ENCODE measurements at places on chromosomes 7 and 10. TPM values are rescaled to one million over a fixed set of nuclear protein-coding genes. Genes with fewer than 3 reads are reported as not detected.

- DNase-seq = no peak
- no peak overlapping the region for H3K4me3 ChIP-seq
- no peaks in the 10 kb centered on the region for H3K27me3 ChIP-seq
- no peaks in the 10 kb centered on the region for H3K4me1 ChIP-seq
- H3K36me3 ChIP-seq = no peaks in the 10 kb centered on the region
These were observed 276.4 kb upstream of the COBL start for GRCh38 chr7:51592842-51593599.

The ECHDC3 gene
- total RNA-seq = 13.0 TPM

GRCh38 chr10:114100848-114101741, 57.4 kb downstream of the ADRB1 start:
- DNase-seq = no peak
- H3K27ac ChIP-seq = no peak overlapping the region
- no peaks in the 10 kb centered on the region for H3K4me1 ChIP-seq
- H3K27me3 ChIP-seq = no peaks in the 10 kb centered on the region
- no peaks in the 10 kb centered on the region for H3K36me3 ChIP-seq

The GRM3 gene
- not detected for total RNA-seq

GRCh38 chr10:30467651-30468338, 33.8 kb downstream of the MAP3K8 start:
- no peaks in the 10 kb centered on the region for H3K27me3 ChIP-seq
- no peak overlapping the region for H3K27ac ChIP-seq
- H3K36me3 ChIP-seq = no peaks in the 10 kb centered on the region
- H3K4me3 ChIP-seq = no peak overlapping the region
- no peak for DNase-seq

Data from HCT116 (cell line).